Anterior cingulate cortex (tissue), 58 donors: ENCODE measurements at places on chromosomes 3 and 15.

DNA sequence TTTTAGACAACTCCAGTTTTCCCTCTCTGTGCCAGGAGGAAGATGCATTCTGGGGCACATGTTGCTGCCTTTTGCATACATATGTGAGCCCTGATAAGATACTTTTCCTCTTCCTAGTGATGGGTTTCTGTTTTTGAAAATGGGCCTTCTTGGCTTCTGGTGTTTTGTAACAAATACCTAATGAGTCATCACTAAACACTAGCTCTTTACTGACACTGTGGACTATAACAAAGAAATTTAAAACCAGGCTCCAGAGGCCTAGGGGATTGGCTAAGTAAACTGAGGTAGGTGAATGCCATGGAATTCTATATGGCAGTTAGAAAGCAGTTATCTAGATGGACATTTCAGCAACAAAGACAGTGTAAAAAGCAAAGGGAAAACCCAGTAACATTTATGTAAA lies 93.4 kb upstream of the NR2E3 start:
- no peak for DNase-seq

DNA sequence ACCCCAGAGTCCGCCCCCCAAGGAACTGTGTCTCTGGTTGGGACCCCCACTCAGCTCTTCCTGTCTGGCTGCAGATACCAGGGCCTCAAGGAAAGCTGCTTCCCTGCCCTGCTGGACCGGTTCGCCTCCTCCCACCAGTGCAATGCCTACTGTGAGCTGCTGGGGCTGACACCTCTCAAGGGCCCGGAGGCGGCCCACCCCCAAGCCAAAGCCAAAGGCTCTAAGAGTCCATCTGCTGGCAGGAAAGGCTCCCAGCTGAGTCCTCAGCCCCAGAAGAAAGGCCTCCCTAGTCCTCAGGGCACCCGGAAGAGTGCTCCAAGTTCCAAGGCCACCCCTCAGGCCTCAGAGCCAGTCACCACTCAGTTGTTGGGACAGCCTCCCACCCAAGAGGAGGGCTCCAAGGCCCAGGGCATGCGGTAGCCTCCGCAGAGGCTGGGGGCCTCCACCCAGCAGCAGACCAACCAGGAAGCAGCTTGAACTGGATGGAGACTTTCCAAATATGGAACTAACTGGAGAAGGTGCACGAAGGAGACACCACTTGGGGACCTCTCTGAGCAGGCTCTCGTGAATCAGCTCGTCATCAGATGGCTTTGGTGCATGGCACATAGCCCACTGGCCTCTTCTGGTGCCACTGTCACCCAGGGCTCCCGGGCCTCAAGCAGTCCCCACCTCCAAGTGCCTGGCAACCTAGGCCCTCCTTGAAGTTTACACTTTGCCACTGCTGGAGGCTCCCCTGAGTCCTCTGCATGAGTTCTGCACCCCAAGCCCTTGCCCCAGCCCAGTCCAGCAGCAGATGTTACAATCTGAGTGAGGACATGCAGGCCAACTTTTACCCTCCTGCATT lies 16.2 kb upstream of the SLC28A1 start:
- no peak for DNase-seq

DNA sequence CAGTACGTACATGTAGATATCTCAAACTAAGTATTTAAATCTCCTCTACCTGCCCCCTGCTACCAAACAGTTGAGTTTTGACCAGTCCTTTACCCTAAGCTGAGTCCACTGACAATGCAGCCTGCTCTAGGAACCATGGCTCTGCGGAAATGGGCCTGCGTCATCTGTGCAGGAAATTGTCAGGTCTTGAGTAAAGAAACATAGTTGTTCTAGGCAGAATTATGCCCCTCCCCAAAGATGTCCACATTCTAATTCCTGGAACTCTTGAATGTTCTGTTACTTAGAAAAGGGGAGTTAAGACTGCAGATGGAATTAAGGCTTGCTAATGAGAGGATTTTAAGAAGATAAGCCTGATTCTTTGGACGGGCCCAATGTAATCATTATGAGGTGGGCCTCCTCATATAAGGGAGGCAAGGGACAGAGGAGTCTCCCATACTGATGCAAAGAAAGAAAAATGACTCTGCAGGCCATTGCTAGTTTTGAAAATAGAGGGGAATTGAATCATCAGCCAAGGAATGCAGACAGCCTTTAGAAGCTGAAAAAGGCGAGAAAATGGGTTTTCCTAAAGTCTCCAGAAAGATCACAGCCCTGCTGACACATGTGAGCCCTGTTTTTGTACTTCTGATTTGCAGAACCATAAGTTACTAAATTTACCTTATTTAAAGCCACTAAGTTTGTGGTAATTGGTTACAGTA lies 5.5 kb upstream of the VGLL3 start:
- DNase-seq = no peak

GRCh38 chr3:195405651-195406050 lies 37.2 kb downstream of the ACAP2 start:
- DNase-seq = no peak

DNA sequence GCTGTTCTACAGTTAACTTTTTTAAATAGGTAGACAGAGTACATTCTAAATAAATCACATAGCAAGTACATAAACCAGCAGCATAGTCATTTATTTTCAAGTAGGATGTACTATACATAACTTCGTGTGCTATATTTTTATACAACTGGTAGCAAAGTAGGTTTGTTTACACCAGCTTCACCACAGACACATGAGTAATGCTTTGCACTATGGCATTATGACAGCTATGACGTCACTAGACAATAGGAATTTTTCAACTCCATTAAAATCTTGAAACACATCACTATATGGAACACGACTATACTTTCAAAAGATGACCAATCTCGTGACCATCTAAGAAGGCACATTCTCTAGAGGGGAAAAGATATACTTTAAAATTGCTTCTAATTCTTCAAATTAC lies 3.5 kb downstream of the TEX55 start:
- no peak for DNase-seq

DNA sequence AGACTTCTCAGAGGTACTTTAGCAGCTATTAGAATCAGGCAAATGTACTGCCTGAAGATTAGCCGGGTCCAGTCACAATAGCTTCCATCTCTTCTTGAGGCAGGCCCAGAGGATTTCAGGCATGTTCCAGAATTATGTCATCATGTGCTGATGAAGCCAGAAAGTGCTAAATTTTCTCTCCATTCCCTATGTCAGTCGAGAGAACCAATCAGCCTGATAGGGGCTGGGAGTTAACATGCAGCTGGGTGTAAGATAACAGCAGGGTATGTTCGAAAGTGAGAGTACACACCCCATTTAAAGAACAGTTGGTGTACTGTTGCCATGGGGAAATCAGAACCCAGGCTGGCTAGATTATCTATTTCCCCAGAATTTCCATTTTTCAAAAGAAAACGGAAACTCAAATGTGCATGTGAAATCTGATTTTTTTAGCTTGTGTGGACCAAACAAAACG lies 48.7 kb downstream of the MYH15 start:
- DNase-seq = no peak

DNA sequence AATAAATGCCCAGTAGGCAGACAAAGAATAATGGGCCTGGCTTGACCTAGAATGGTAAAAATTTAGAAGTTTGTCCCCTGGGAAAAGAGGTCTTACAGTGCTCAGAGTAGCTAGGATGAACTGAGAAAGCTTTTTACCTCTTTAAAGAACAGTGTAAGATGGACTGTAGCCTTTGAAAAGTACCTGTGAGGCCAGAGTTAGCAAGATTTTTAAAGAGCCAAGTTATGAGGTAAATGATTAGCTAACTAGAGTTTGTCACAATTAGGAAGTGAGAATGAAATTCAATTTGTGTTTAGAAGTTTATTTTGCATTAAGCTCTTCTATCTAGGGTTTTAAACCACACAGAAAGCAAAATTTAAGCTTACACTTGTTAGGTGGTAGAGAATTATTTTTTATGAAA lies 480.9 kb downstream of the ZIC1 start:
- no peak for DNase-seq

- DNase-seq = no peak
Measured at GRCh38 chr3:138429665-138430064, 4.8 kb upstream of the ESYT3 start.

- peak; percentile 10 for DNase-seq
Measured at GRCh38 chr15:100627789-100628395, 25.5 kb downstream of the ASB7 start.

GRCh38 chr3:42118762-42119361 lies 27.7 kb downstream of the TRAK1 start:
- DNase-seq = peak; percentile 17

DNA sequence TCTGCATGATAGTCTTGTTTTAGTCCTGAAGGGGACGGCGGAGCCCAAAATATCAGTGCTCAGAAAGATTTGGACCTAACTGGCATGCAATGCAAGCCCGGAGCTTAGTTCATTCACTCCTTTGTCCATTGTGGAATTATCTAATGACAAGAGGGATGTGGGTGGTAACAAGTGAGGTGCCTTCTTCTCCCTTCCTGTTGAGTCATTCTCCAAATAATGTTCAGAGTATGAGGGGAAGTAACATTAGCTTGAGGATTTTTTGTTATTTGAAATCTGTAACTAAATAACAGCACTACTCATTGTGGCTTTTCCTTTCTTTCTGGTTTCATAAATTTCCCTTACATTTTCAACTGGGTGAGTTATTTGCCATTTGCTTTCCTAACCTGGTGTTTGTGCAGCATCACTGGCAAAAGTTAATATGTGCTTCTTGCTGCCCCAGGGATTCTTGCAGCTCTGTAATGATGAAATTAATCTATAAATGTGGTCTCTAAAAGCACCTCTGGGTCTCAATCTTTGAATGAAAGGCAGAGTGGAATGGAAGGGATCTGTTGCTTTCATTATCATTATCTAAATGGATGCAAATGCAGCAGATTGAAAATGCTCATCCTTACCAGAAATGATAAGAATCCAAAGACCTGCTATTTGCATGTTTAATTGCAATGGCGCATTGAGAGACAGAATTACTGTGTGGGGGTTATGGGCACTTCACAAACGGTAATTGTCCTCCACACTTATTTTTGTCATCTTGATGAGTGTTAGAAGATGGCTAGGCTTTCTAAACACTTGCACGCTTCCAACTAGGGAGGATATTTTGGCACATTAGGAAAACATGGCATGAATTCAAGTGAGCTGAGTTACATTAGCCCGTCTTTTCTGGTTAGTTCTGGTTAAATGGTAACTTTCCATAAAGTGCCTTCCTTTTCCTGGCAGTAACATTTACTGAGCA lies 89.9 kb upstream of the MITF start:
- no peak for DNase-seq

DNA sequence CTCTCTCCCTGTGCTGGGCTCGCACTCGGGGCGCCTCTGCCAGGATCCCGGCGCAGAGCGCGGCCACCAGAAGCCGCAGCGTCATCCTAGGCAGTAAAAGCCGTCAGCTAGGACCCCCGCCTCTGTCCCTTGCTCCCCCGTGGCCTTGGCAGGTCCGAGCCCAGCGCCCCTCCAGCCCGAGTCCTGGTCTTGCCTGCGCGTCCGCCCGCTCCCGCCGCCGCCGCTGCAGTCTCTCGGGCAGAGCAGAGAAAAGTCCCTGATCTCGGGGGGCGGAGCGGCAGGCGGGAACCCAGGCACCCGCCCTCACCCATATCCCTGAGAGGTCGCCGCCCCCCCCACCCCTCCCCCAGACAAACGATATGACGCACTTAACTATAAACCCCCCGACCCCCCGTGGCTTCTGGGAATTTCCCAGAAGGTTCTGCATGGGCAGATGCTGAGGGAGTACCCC lies at the start of gene COL7A1:
TSS of gene COL7A1 (minus strand) at position 255 of the 451 bp plus-strand sequence. CDS start at position 85, 170 bp downstream.
- no peak for DNase-seq

DNA sequence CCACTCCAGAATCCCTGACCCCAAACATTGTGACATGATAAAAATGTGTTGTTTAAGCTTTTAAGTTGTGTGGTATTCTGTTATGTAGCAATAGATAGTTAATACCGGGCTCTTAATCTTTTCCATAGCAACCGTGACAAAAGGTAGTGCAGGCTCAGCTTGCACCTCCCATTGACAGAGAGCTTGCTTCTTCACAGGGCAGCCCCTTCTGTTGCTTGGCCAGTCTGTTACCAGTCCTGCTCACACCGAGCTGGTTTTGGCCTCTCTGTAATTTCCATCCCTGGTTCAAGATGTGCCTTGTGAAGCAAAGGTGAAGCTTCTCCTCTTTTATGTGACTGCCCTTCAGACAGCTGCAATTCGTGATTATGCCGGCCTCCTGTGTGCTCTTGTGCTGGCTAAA lies 86.9 kb downstream of the CRYGS start:
- DNase-seq = no peak

DNA sequence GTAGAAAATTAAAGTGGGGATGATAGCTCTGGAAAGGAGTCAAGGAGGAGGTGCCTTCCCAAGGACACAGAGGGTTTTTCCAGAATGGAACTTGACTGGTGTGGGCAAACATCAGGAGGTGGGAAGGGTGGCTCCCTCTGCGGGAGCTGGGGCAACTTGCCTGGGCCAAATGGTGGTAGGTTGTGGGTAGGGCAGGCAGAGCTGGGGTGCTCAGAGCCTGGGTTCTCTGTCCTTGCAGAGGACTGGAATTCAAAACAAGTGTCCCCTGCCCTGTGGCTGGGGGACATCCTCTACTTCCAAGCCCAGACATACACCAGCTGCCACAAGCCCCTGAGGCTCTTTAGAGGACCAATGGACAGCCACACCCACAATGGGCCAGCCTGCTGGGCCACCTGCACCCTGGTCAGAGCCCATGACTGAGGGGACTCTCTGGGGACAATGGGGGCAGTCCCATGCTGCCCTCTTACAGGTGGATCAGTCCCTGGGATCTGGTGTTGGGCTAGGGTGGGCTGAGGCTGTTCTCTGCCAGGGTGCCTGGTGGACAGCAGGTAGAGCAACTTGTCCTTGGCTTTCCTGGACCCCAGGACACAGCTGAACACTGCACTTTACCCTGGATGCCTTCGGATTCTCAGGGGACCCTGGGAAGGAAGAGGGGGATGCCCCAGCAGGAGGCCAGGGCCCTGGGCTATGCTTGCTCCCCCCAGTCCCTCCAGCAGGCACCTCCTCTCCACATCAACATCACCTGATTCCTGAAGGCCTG lies 38.6 kb upstream of the CSPG4 start:
- DNase-seq = no peak

- no peak for DNase-seq
Measured at GRCh38 chr3:196501316-196502044, 2.1 kb downstream of the RNF168 start.

- DNase-seq = no peak
Measured at GRCh38 chr3:67198374-67198773, 200.3 kb downstream of the KBTBD8 start.

DNA sequence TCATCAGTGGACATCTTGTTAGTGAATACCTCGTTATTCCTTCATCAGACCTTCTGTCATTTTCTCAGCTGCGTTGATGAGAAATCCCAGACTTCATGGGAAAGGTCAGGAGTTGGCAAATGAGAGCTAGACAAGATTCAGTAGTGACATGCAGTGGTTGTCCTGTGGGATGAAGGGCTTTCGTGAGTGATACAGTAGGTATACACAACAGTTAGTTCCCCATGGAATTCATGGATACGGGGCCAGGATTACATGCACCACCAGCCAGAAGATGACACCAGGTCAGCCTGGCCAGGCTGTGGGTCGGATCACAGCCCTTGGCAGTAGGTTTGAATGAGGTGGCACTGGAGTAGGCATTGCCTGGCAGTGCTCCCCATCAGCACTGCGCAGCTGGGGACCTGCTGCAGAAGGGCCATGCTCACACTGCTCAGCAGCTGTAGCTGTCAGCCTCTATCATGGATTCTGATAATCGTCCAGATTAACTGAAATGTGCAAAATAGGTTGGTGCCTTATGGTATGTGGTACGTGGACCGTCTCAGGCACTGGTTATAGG lies 150.1 kb downstream of the SLCO3A1 start:
- DNase-seq = no peak
